Testis (tissue), 5 donors: ENCODE measurements at places on chromosomes 7 and 10.

- H3K27ac ChIP-seq: no peak overlapping the region
- H3K27me3 ChIP-seq: no peaks in the 10 kb centered on the region
- no peak overlapping the region for H3K4me3 ChIP-seq
- no peaks in the 10 kb centered on the region for H3K36me3 ChIP-seq
Measured at GRCh38 chr10:11586170-11586569, 25.3 kb downstream of the USP6NL start.

GRCh38 chr10:14621037-14621436, 153.7 kb downstream of the FAM107B start:
- DNase-seq: no peak
- H3K4me1 ChIP-seq: peaks cover 12% of the 10 kb centered on the region
- no peak overlapping the region for H3K27ac ChIP-seq
- no peak overlapping the region for H3K4me3 ChIP-seq
- no peaks in the 10 kb centered on the region for H3K36me3 ChIP-seq

GRCh38 chr10:70458329-70459060, 17.0 kb upstream of the NODAL start:
- H3K4me3 ChIP-seq: peak overlapping the region; percentile 24
- no peaks in the 10 kb centered on the region for H3K27me3 ChIP-seq
- no peaks in the 10 kb centered on the region for H3K36me3 ChIP-seq
- peak; percentile 61 for DNase-seq
- peak overlapping the region; percentile 19 for H3K27ac ChIP-seq

DNA sequence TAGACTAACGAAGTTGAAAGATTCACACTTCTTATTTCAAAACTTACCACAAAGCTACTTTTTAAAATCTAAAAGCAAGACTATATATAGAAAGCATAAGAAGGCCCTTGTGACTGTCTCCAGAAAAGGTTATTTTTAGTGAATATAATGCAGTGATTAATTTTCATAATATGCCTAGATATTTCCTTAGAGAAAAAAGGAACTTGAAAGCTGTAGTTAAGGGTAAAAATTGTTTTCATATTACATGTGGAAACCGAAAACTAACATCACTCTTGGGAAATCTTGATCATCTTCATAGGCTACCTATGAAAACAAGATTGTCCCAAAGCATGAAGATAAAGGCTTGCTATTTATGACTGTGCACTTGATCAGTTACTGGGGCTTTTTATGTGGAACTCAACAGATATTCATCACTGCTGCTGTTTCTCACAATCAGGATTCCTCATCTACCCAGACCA, 223.2 kb downstream of the SH2D4B start:
- H3K4me3 ChIP-seq: no peak overlapping the region
- no peaks in the 10 kb centered on the region for H3K4me1 ChIP-seq
- H3K27ac ChIP-seq: no peak overlapping the region
- no peak for DNase-seq
- H3K27me3 ChIP-seq: no peaks in the 10 kb centered on the region

GRCh38 chr10:71840958-71841335, 10.1 kb downstream of the PSAP start:
- H3K4me3 ChIP-seq: no peak overlapping the region
- H3K4me1 ChIP-seq: peaks cover 61% of the 10 kb centered on the region
- H3K27me3 ChIP-seq: no peaks in the 10 kb centered on the region
- no peak for DNase-seq
- H3K36me3 ChIP-seq: no peaks in the 10 kb centered on the region
- H3K27ac ChIP-seq: no peak overlapping the region
